ENCODE measurements at places on chromosomes 6 and 20. TPM values are rescaled to one million over a fixed set of nuclear protein-coding genes. Genes with fewer than 3 reads are reported as not detected.

GRCh38 chr6:18897350-18897749, 510.2 kb downstream of the RNF144B start:
- DNase-seq = no peak

GRCh38 chr6:12749531-12750379, 33.2 kb downstream of the PHACTR1 start:
- peak; percentile 58 for DNase-seq

DNA sequence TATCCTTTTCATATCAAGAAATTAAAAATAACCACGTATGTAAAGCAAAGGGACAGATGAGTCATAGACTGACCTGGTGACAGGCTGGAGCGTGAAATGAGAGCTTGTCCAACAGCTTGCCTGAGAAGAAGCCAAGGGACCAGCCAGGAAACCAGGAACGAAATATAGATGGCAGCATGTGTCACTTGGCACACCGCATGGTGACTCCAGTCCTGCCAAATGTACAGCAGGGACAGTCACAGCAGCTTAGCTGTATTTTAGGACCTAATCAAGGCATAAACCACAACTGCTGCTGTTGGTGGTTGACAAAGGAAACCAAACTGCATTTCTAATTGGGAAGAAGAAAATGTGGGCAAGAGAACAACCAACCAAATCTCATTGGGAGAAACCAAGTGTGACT, 755.0 kb downstream of the TFAP2A start:
- no peak for DNase-seq

DNA sequence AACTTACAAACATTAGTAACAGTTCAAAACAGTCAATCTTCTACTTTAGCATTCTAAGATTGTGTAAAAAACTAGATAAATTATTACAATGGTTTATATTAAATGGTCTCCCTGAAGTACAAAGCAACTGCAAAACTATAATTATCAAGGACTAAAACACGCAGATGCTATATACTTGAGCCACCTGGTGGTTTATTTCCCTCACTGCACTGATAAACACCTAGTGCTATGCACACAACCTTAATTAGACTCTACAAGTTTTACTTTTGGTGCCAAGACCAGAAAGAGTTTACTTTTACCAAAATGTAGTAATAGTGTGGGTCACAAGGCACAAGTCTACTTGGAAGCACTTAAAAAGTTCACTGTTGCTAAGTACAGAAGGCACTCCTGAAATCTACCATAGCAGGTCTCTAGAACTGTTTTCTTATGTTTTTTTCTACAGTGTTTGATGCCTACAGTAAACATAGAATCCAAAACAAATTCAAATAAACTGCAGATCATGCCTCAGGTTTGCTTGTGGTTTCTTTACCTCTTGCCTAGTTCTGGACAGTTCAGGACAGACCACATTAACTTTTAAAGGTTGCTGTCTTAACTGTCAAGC, 49.2 kb downstream of the GMDS start:
- DNase-seq = peak; percentile 45

- peak; percentile 65 for DNase-seq
Measured at GRCh38 chr6:154732538-154733182, 556 bp upstream of the SCAF8 start.

- no peak for DNase-seq
Measured at GRCh38 chr20:41174373-41174772, 37.0 kb downstream of the PLCG1 start.

- peak; percentile 82 for DNase-seq
Measured at GRCh38 chr6:108587258-108588059, 26.7 kb downstream of the FOXO3 start.

SF3B5 gene
- 186 TPM for total RNA-seq

DNA sequence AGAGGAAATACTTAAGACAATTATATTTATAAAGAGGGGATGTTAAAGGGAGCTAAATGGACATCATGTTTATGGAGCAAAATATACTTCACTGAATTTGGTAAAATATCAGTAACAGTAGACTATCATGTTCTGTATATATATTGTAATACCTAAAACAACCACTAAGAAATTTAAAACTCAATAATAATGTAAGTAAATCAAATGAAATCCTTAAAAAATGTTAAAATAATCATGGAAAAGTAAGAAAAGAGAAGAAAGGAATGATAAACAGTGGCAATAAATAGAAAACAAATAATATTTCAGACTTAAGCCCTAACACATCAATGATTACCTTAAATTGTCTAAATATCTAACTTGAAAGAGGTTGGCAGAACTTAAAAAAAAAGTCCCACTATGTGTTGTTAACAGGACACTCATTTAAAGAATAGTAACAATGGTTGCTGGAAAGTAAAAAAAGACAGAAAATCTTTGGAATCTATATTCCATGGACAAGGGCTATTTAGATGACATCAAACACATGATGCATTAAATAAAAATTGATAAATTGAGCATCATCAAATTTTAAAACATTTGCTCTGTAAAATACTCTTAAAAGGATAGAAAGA, 842.2 kb upstream of the MAP3K7 start:
- DNase-seq = no peak

DNA sequence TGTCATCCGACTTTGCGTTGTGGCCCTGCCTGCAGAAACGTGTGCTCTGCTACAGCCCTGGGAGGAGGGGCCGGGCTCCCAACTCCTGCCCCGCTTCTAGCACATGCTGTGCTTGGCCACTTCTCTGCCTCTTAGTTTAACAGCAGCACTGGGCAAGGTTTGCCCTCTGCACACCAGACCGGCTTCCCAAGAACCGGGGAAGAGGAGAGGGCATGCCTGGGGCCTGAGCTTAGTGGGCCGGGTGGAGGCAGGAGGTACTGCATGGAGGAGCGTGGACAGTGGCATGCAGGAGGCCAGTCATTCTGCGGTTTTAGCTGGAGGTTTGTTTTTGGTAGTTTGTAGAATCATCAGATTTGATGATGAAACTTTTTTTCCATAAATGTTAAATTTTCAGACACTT, 45.5 kb downstream of the CEP43 start:
- no peak for DNase-seq

DNA sequence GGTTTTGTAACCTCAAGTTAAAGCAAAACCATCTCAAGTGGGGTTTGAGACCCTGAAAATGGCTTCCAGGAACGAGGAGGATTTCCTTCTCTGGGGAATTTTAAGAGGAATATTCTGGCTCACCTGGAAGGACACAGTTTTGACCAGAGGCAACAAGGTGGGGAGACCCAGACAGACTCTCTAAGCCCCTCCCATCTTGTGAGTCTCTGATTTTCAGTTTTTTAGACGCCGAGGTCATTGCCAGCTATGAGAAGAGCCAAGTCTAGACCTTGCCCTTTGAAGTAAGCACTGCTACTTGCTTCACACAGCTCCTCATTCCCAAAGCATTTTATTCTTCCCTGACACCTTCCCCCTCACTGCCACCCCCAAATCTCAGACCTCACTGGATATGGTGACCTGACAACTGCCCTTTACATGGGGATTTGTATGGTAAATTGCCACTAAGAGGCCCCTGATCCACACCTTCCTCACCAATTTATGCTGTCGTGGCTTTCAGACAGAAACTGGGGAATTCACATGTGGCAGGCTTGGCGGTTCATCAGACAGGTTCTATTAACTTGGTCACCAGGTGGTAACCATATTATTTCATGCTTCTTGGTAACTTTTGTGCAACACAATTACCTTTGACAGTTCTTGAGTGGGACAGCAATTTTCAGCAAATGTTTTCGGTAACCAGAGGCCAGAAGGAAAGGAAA, 116.2 kb downstream of the ISM1 start:
- DNase-seq = no peak

- no peak for DNase-seq
Measured at GRCh38 chr6:35088281-35089215, 52.6 kb downstream of the TCP11 start.

GRCh38 chr20:58088625-58089024, 139.8 kb downstream of the ANKRD60 start:
- no peak for DNase-seq

CAGE1 gene
- not detected for total RNA-seq

MMUT gene
- 10.0 TPM for total RNA-seq

DNA sequence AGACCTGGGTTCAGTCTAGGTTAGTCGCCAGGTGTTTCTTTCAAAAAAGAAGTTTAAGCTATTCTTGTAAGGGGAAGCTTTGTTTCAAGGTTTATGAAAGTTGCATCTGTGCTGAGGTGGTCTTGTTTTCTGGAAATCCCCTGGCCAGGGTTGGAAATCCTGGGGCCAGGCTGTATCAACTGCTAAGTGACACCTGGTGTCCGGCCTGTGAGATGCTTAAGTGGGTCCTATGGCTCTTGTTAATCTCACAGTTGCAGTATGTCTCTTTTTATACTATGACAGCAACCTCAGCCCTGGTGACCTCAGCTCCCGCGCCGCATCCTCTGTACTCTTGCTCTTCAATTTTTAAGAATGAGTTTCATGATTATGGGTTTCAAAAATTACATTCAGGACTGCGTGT, 72.0 kb downstream of the CHMP4B start:
- DNase-seq = no peak

LST1 gene
- not detected for total RNA-seq

DNA sequence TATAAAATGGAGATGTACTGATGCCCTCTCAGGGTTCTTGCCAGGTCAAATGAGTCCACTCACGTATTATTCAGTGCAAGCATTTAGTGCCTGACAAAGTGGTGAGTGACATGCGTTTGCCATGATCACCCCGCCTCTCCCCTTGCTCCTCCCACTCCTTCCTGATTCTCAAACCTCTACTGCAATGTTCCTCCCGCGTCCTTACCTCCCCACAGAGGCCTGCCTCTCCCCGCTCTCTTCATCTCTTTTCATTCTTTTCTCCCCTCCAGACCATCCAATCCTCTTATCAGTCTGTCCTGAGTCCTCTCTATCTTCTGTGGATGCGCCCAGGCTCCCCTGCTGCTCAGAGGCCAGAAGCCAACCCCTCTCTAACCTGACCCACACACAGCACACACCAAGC, 40.7 kb downstream of the KCNK5 start:
- no peak for DNase-seq

DNA sequence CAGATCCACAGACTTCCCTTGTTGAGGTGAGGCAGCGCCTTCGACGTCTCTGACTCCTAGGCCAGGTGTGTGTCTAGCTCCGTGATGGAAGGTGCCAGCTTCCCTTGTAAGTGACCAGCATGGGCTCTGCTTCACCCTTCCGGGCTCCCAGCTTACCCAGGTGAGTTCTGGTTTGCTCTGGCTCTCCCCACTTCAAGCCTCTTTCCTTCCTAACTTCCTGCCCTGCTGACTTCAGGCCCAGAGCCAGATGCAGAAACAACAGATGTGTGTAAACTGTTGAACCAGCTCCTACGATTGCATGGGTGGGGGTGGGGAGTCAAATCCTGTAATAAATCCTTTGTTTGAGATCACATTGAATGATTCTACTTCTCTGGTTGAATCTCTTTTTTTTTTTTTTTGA, 51.6 kb upstream of the BMP6 start:
- DNase-seq = no peak

- peak; percentile 68 for DNase-seq
Measured at GRCh38 chr6:152124429-152125074, 317.1 kb downstream of the ESR1 start.

GRCh38 chr6:3453413-3454272, 3.2 kb downstream of the SLC22A23 start:
- no peak for DNase-seq

DNA sequence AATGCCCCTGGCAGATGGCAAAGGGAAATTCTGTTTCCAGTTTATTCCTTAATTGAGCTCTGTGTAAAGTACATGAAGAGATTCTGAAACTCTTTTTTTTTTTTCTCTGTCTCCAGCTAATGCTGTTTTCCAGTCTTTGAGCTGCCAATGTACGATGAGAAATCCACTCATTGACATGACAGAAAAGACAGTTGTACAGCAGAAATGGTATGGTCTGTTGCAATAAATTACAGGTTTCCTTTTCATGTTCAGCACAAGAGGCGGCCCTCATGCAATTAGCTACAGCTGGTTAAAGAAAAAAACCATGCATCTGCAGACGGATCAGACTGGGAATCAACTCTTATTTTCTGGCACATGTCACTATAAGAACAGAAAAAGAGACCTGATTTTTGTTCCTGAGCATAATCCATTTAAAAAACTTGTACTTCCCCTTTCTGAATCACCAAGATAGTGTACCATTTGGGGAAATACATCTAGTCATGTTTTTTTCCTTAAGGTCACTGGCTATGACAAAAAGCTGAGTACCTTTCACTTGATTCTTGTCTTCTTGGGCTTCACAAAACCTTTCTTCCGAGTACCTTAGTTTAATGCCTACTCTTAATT, 289.8 kb upstream of the PREP start:
- DNase-seq = no peak

DNA sequence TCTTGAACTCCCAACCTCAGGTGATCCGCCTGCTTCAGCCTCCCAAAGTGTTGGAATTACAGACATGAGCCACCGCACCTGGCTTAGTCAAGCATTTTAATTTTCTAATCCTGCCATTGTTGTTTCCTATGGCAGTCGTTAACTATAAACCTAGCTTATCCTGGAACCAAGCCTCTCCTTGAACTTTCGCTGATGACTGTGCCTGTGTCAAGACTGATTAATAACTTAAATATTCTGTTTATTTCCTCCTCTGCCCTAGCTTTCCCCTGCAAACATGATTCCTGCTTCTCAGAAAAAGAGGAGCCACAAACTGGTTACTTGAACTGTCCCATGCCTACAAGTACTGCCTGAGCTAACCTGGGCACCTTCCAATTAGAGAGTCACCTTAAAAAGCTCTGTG, 1.5 kb downstream of the VNN1 start:
- peak; percentile 71 for DNase-seq

DNA sequence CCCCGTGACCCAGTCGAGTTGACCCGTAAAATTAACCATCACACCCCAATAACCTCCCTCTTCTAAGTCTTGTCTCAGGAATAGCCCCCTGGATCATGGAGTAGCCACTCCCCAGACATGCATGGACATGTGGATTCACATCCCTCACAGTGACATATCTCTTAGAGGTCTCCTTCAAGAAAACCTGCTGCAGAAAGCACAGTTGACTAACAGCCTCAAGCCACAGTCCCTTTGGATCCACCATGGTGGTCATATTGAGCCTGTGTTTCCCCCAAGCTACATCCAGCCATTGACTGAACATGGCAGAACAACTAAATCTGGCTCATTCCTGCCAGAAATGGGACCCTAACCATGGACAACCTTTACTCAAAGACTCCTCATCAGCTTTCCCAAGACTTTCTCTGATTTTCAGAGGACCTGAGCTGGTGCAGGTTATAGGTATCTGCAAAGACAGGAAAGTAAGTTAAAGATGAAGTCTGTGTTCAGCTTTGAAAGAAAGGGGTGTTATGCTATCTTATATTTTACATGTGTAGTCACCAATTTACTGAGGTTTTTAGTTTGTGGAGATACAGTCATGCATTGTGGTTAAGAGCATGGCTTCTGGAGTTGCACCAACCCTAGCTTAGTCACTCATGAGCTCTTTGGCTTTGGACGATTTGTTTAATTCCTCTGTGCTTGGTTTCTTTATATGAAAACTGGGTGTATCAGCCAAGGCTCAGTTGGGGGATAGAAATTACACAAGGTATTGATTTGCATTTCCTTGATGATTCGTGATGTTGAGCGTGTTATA, 219.1 kb downstream of the MYLK4 start:
- DNase-seq = peak; percentile 82

- DNase-seq = peak; percentile 40
Measured at GRCh38 chr6:143234734-143235133, 174.0 kb downstream of the AIG1 start.

GRCh38 chr6:31702405-31702818, 712 bp downstream of the ABHD16A start:
- DNase-seq = no peak
